Activated gamma-delta T cell treated with Interleukin-2 at 50 U/mL for 16 hours (primary cell): ENCODE measurements at places on chromosomes 6 and 20.

GRCh38 chr6:44646355-44646754 lies 258.8 kb downstream of the CDC5L start:
- DNase-seq, result no peak

DNA sequence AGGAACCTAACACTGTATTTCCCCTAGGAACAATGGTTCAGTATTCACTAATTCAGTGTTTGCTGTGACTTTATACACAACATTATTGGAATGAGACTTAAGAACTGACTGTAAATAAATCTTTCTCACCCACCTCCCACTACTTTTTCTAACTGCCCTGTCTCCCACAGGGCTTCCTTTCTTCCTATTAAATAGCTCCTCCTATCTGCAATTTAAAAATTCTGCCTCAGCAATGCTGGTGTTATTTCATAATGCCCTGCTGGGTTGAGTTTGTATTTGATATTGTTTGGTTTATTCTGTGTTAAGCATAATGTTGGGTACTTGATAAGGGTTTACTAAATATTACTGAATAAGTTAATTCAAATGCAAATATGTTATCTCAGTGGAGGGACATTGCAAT lies 573.1 kb upstream of the RNF217 start:
- no peak for DNase-seq

DNA sequence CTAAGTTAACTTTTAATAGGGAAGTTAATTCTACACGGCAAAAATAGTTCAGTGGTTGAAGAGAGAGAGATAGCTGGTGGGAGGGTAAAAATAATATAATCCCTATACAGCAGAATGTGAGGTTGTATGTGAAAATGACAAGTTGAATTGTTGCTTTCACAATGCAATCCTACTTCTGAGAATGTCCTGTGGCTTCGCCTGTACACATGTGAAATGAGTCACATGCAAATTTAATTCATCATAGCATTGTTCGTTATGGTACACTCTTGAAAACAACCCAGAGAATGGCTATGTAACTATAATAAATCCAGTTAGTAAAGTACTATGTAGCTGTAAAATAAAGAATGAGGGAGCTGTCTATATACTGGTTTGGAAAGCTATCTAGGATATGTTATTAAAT lies 46.0 kb upstream of the HINT3 start:
- DNase-seq, result no peak

GRCh38 chr6:169292338-169293124 lies 38.9 kb upstream of the THBS2 start:
- no peak for DNase-seq

- peak; percentile 77 for DNase-seq
Measured at GRCh38 chr6:149922642-149923326, at the start of gene RAET1G. Gene RAET1G, minus strand, starts transcription at chr6:149923121. Its CDS starts 111 bp downstream, at chr6:149923010.

DNA sequence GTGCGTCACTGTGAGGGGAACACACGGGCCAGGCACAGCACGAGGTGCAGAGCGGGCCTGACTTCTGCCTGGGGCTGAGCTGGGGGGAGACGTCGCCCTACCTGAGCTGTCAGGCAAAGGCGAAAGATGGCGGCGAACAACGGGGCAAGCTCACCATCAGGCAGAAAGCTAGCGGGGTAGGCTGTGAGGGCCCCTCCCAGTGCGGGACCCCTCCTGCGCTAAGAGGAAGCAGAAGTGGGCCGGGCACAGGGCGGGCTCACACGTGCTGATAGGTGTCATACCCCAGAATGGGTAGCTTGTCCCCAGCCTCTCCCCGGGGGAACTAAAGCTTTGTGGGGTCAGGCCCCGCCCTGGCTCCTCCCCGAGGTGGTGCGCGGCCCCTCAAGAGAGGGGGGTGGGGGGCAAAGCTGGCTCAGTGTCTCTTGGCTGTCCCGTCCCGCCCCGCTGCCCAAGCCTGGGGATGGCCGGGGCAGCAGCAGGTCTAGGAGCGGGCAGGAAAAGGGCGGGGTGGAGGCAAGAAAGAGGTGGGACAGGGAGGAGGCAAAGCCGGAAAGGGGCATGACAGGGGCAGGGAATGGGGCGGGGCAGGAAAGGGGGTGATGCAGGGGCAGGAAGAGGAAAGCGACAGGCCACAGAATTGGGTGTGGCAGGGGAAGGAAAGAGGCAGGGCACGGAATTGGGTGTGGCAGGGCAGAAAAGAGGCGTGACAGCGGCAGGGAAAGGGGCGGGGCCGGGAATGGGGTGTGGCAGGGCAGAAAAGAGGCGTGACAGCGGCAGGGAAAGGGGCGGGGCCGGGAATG lies 14.7 kb downstream of the UCKL1 start:
- DNase-seq, result peak; percentile 74

DNA sequence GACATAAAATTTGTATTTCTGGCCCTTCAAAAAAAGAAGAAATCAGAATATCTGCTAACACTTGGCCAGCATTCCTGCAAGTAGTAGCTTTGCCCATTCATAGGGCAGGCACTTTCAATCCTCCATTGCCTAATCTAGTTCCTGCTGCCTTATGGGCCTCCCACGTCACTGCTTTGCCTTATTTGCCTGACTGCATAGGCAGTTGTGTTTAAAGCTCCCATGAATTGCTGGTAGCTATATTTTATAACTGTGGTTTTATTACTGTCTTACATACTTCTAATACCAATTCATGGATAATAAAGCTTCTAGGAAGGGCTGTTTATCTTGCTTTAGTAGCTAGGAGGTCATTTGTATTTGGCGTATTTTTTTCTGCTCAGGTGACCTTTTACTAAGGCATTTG lies 7.7 kb upstream of the SLC35A1 start:
- no peak for DNase-seq

GRCh38 chr6:16148498-16148897 lies 19.6 kb downstream of the MYLIP start:
- no peak for DNase-seq

DNA sequence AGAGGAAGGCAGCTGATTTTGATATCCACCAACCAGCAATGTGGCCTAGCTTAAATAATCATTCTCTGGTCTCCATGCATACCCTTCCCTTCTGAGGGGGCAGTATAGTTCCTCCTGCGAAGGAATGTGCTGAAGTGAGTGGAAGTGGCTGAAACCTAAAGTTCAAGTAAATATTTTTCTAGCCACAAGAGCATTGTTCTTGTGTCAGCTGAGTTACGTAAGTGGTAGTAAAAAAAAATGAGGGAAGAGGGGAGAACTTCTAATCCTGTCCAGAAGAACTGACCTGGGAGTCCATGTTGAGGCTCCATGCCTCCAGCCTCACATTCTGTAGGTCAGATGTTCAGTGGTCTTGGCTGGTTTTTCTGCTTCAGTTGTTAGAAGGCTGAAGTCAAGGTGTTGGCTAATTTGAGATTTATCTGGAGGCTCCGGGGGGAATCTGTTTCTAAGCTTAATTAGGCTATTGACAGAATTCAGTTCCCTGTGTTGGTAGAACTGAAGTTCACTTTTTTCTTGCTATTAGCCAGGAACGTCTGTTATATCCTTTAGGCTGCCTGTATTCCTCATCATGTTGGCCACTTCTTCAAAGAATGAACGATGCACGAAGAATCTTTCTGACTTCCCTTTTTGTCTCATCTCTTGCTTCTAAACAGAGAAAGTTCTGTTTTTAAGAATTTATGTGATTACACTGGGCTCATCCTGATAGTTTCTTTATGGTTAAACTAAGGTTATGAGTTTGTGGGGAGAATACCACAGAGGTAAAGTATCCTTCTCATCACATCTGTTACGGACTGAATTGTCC lies 207.1 kb upstream of the PRSS16 start:
- no peak for DNase-seq

DNA sequence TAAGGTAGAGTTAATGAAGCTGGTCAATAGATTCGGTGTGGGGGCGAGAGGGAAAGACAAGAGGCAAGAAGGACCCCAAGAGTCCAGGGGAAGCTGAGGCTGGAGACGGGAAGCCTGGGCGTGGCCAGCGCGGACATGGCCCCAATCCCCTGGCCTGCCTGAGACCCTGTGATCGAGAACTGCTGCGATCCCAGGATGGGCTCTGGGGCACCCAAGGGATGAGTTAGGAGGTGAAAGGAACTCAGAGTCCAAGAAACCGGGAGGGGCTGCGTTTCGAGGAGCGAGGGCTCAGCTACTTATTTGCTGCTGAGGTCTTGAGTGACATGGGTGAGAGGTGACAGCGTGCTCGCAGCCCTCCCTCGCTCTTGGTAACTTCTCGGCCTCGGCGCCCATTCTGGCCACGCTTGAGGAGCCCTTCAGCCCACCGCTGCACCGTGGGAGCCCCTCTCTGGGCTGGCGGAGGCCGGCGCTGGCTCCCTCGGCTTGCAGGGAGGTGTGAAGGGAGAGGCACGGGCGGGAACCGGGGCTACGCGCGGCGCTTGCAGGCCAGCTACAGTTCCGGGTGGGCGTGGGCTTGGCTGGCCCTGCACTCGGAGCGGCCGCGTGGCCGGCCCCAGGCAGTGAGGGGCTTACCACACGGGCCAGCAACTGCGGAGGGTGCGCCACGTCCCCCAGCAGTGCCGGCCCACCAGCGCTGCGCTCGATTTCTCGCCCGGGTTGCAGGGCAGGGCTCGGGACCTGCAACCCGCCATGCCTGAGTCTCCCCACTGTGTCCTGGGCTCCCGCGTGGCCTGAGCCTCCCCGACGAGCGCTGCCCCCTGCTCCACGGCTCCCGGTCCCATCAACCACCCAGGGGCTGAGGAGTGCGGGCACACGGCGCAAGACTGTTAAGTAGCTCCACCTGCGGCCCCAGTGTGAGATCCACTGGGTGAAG lies 58.2 kb downstream of the IRF4 start:
- no peak for DNase-seq

DNA sequence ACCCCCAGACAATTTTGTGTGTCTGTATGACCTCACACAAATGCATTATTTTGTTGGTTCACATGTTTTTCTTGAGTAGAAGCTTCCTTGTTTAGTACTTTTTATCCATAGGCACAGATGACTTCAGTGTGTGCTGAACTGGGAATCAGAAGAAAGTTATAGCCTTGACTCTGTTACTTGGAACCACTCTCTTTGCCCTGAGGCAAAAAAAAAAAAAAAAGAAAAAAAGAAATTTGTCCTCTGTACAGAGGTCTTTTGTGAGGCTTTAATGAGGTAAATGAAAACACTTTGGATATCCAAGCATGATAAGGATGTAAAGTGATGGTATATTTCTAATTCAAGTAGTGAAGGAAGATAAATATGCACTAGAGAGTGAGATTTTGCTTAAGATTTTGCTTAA lies 51.9 kb downstream of the TRMT11 start:
- no peak for DNase-seq

- DNase-seq, result no peak
Measured at GRCh38 chr6:23529902-23530301, 596.1 kb upstream of the NRSN1 start.

DNA sequence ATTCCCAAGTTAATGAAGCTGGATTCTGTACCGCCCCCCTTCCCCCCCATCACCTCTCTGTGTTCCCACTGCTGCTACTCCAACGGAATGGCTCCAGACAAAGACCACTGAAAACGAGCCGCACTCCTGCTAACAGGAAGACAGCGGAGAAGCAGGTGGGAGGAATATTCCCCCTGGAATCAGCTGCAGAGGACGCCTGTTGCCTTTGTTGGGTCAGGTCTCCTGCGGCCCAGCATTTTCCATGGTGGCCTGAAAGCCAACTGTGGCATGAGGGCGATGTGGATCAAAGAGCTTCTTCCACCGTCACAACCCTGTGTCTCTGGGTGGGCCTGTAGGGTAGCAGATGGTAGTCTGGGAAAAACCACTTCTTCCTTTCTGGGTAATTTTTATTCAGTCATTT lies 16.8 kb downstream of the AAR2 start:
- no peak for DNase-seq

DNA sequence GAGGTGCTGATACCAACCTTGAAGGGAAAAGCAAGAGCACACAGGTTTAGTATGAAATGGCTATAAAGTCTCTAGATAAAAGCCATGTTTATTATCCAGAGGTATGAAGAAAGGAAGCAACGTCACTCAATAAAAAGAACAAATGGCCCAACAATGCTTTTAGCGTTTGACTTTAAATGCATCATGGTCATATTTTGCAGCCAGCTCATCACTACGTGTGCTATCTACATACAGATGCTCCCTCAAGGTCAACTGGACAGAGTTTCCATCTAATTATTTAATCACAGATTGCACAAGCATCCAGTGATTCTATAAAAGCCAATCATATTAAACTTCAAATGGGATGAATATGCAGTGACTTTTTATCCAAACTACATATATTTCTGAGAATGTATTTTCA lies 127.6 kb upstream of the SYNDIG1 start:
- no peak for DNase-seq

- DNase-seq, result no peak
Measured at GRCh38 chr20:52529826-52530225, 338.2 kb upstream of the ZFP64 start.

DNA sequence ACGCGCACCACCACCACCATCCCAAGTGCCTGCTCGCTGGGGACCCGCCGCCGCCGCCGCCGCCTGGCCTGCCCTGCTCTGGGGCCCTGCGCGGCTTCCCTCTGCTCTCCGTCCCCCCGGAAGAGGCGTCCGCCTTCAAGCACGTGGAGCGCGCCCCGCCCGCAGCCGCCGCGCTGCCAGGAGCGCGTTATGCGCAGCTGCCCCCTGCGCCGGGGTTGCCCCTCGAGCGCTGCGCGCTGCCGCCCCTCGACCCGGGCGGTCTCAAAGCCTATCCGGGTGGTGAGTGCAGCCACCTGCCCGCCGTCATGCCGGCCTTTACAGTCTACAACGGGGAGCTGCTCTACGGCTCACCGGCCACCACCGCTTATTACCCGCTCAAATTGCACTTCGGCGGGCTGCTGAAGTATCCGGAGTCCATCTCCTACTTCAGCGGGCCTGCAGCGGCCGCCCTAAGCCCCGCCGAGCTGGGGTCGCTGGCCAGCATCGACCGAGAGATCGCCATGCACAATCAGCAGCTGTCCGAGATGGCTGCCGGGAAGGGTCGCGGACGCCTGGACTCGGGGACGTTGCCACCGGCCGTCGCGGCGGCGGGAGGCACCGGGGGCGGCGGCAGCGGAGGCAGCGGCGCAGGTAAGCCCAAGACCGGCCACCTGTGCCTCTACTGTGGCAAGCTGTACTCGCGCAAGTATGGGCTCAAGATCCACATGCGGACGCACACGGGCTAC lies 7.2 kb downstream of the PRDM13 start:
- no peak for DNase-seq

- DNase-seq, result no peak
Measured at GRCh38 chr6:87721311-87721710, 19.3 kb upstream of the AKIRIN2 start.

DNA sequence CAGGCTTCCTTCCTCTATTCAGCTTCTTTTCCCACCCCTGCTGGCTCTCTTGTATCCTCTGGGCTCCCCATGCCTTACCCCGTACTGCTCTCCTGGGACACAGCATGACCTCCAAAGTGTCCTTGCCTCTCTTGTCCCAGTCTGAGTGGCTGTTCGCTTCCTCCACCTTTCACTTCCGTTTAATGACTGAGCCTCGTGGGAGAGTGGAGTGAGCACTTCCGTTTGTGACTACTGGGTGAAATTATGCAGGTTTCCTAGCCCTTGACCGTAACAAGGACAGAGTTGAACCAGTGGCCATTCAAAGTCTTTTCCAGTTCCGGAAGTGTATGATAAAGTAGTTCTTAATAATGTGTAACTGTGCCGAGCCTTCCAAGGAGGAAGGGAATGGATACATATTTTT lies 109.2 kb downstream of the ARID1B start:
- DNase-seq, result no peak

GRCh38 chr6:15337582-15337981 lies 91.7 kb downstream of the JARID2 start:
- DNase-seq, result no peak
